ENCODE measurements at places on chromosomes 6 and 20. TPM values are rescaled to one million over a fixed set of nuclear protein-coding genes. Genes with fewer than 3 reads are reported as not detected.

- no peaks in the 10 kb centered on the region for H3K4me1 ChIP-seq
- peaks cover 43% of the 10 kb centered on the region for H3K27me3 ChIP-seq
- peaks cover 4% of the 10 kb centered on the region for H3K36me3 ChIP-seq
- H3K27ac ChIP-seq: no peak overlapping the region
Observed at GRCh38 chr20:59416916-59417315, 116.5 kb downstream of the EDN3 start.

GRCh38 chr6:145340256-145340655, 395.1 kb downstream of the EPM2A start:
- no peaks in the 10 kb centered on the region for H3K36me3 ChIP-seq
- no peak overlapping the region for H3K27ac ChIP-seq
- no peak for DNase-seq
- peaks cover 16% of the 10 kb centered on the region for H3K27me3 ChIP-seq
- H3K4me3 ChIP-seq: no peak overlapping the region

The KIFC1 gene
- 1.3 TPM for total RNA-seq

GRCh38 chr6:15362274-15363160, 116.6 kb downstream of the JARID2 start:
- peaks cover 4% of the 10 kb centered on the region for H3K36me3 ChIP-seq
- H3K4me3 ChIP-seq: no peak overlapping the region
- peaks cover 26% of the 10 kb centered on the region for H3K4me1 ChIP-seq

DNA sequence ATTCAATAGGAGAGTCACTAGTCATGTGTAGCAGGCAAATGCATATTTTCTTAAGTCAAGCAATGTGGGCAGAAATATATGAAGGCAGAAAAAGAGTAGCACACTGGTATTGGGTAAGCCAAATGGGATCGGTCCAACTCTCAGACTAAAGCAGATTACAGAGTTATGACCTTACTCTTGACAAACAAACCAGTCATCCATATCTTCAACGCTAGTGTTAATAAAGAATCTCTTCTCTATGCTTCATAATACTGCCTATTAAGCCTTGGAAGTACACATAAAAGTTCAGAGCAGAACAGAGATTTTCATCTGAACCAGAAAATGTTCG, 320.2 kb upstream of the JARID2 start:
- no peak overlapping the region for H3K27ac ChIP-seq
- no peaks in the 10 kb centered on the region for H3K27me3 ChIP-seq
- no peaks in the 10 kb centered on the region for H3K36me3 ChIP-seq
- no peak overlapping the region for H3K4me3 ChIP-seq

DNA sequence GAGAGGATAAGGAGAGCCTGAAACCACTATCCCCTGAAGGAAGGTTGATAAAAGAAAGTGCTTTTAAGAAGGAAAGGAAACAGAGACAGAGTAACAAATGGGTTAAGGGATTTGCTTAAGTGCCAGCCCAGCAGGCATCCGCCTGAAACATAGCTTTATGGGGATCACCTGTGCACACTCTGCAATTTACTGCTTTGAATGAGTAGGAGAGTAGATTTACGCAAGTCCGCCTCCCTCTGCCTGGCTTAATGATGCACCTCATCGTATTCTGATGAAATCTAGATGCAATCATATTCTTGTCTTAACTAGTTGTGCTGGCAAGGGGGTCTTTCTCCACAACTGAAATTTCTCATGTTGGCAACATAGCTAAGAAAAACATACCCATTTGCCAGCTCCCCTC, 101.1 kb upstream of the ID4 start:
- H3K4me3 ChIP-seq: no peak overlapping the region
- no peaks in the 10 kb centered on the region for H3K27me3 ChIP-seq
- no peaks in the 10 kb centered on the region for H3K36me3 ChIP-seq
- no peak for DNase-seq
